ENCODE measurements at places on chromosomes 1 and 21.

GRCh38 chr1:55034476-55035133, 4.7 kb upstream of the PCSK9 start:
- DNase-seq = no peak
- H3K27me3 ChIP-seq = peaks cover 23% of the 10 kb centered on the region
- H3K36me3 ChIP-seq = no peaks in the 10 kb centered on the region
- no peak overlapping the region for H3K27ac ChIP-seq

- no peak overlapping the region for H3K4me3 ChIP-seq
- H3K4me1 ChIP-seq = peaks cover 5% of the 10 kb centered on the region
- H3K36me3 ChIP-seq = no peaks in the 10 kb centered on the region
- H3K27ac ChIP-seq = no peak overlapping the region
Measured at GRCh38 chr1:200794506-200795065, 55.9 kb downstream of the CAMSAP2 start.

GRCh38 chr1:55089683-55090082, 50.3 kb downstream of the PCSK9 start:
- no peak for DNase-seq
- peaks cover 99% of the 10 kb centered on the region for H3K36me3 ChIP-seq

DNA sequence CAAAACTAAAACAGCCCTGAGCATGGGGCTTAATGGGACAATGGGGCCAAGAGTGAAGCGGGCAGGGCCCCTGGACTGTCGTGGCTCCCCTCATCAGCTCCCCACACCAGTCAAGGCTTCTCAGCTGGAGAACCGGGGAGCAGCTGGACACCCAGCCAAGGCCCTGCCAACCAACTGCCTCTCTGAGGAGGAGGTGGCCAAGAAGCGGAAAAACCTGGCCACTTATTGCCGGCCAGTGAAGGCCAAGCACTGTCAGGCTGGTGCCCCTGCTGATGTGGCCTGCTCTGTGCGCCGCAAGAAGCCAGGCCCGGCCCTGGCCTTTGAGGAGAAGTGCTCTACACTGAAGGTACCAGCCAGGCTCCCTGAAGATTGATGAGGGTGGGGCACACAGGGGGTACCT, 2.5 kb upstream of the CYB561D1 start:
- no peaks in the 10 kb centered on the region for H3K27me3 ChIP-seq
- no peak for DNase-seq
- no peak overlapping the region for H3K4me3 ChIP-seq
- peaks cover 34% of the 10 kb centered on the region for H3K36me3 ChIP-seq
- H3K27ac ChIP-seq = no peak overlapping the region

GRCh38 chr1:226873771-226874578, 3.6 kb downstream of the PSEN2 start:
- peaks cover 30% of the 10 kb centered on the region for H3K36me3 ChIP-seq
- DNase-seq = peak; percentile 16
- no peaks in the 10 kb centered on the region for H3K27me3 ChIP-seq
- H3K4me3 ChIP-seq = no peak overlapping the region
- peaks cover 14% of the 10 kb centered on the region for H3K4me1 ChIP-seq

DNA sequence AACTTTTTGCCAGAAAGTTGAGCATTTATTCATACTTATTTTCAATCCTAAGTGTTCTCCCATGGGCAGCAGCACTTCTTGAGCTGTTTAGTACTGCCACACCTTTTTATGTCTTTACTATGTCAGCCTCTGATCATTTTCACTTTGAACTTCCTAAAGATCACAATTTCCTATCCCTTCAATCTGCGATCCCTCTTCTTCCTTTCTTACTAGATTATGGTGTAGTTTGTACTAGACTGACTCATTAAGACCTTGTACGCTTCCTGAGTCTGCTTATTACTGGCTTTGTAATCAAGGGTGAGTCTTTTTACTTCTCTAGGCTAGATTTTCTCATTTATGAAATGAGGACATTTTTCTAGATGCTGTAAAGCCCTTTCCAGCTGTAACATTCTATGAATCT, 55.1 kb downstream of the LRIG2 start:
- no peak for DNase-seq
- H3K4me1 ChIP-seq = no peaks in the 10 kb centered on the region
- H3K27ac ChIP-seq = no peak overlapping the region
- H3K27me3 ChIP-seq = no peaks in the 10 kb centered on the region

DNA sequence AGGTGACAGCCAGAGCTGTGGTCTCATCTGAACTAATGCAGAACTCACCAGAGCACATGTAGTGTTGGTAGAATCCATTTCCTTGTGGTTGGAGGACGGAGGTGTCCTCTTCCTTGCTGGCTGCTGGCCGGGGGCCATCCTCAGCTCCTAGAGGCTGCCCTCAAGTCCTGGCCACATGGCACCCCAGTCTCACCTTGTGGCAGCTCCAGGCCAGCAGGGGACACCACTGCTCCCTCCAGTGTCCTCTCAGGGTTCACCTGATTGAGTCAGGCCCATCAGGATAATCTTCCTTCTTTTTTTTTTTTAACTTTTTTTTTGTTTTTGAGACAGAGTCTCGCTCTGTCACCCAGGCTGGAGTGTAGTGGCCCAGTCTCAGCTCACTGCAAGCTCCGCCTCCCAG, 2.9 kb downstream of the KCNE1 start:
- no peaks in the 10 kb centered on the region for H3K27me3 ChIP-seq
- no peak overlapping the region for H3K27ac ChIP-seq
- no peak overlapping the region for H3K4me3 ChIP-seq
- DNase-seq = no peak
- H3K4me1 ChIP-seq = peaks cover 16% of the 10 kb centered on the region
- peaks cover 5% of the 10 kb centered on the region for H3K36me3 ChIP-seq

- no peak overlapping the region for H3K4me3 ChIP-seq
- H3K4me1 ChIP-seq = peaks cover 17% of the 10 kb centered on the region
- peaks cover 82% of the 10 kb centered on the region for H3K36me3 ChIP-seq
- no peak for DNase-seq
Measured at GRCh38 chr1:30738040-30738714, 14.8 kb upstream of the MATN1 start.

- no peaks in the 10 kb centered on the region for H3K36me3 ChIP-seq
- H3K27me3 ChIP-seq = peaks cover 20% of the 10 kb centered on the region
- H3K27ac ChIP-seq = no peak within 1 kb of the TSS
- peaks cover 28% of the 10 kb centered on the region for H3K4me1 ChIP-seq
- no peak for DNase-seq
- peak within 1 kb of the TSS; percentile 54 for H3K4me3 ChIP-seq
Measured at GRCh38 chr1:226548256-226549093, at the start of gene STUM. TSS of gene STUM (plus strand) at chr1:226548764. CDS start at chr1:226548905, 141 bp downstream.

DNA sequence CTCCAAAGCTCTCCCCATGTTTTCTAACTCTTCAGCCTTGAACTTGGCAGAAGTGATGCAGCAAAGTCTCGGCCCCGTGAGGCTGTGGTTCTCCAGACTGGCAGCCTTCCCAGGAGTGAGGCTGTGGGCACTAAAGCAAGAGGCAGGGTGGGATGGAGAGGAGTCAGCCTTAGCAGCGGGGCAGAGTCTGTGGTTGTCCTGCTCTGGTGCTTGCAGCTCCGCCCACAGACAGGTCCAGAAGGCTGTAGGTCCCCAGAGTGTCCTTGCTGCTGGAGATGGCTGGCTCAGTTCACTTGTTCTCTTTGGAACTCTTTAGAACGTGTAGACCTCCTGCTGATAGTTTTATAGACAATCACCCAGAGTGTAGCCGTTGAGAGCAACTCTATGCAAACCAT, 142.6 kb downstream of the AJAP1 start:
- H3K4me3 ChIP-seq = no peak overlapping the region
- H3K27ac ChIP-seq = no peak overlapping the region
- no peaks in the 10 kb centered on the region for H3K27me3 ChIP-seq
- DNase-seq = no peak

DNA sequence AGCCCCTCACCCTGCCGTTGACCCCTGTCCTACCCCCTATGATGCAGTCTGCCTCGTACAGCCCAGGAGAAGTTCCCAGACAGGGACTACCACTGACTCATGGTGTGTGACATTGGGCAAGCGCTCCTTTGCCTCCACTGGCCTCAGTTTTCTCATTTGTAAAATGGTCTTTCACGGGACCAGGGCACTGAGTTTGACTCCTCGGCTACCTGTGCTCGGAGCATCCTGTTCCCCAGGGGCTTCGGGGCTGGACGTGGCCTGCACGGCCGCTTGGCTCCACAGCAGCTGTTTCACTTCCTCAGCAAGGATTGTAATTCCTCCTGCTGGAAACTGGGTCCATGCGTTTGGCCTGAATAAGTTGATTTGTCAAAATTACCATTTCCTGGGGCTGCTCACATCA, 277.3 kb downstream of the MATN1 start:
- DNase-seq = no peak
- no peak overlapping the region for H3K27ac ChIP-seq
- H3K27me3 ChIP-seq = no peaks in the 10 kb centered on the region
- no peak overlapping the region for H3K4me3 ChIP-seq

DNA sequence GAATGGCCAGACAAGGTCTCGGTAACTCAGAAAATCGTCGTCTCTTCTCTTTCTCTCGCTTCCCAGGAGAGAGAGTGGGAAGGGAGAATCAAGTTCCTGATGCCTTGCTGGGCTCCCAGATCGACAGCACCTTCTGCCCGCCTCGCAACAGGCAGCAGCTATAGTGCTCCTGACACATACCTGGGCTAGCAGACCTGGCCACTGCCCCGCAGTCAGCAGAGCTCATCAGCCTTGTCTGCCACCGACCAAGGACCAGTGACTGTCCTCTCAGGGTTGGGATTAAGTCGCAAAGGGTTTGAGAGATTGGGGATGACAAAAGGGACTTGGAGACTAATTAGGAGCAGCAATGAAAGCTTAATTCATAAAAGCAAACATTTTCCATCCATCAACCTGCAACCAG, 4.1 kb downstream of the RUNX3 start:
- DNase-seq = no peak
- H3K27ac ChIP-seq = no peak overlapping the region
